ENCODE measurements at places on chromosomes 2 and 18.

GRCh38 chr18:7062236-7062635, 55.4 kb downstream of the LAMA1 start:
- DNase-seq = no peak

DNA sequence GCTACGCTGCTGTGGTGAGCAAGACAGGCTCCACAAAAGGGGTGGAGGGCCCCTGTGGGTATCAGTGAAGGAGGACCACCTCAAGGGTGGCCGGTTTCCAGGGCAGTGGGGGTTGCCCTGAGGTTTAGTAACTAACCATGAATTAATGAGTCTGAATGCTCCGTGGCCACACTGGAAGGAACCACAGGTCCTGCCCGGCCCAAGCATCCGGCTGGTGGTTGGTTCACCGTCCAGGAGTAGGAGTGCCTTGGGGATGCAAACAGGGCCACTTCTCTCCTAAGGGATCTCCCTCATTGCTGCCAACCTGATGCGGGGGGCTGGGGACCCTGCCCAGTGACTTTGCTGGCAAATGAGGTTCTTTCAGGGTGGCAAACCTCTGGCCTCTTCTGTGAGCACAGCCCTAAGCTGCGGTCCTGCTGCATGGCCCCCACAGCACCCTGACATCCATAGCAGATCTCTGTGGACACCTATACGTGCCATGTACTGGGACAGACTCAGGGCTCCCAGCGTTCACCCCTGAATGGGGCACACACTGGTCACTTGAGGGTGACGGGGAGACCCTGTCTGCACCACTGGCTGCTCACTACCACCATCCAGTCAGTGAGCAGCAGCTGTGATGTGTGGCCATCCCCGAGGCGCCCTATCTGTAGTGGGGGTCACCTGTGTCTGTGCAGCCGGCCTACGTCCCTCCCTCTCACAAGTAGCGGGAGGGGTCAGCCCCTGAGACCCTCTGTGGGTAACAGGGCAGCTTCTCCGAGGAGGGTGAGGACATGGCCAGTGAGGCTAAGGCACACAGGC, 41.6 kb downstream of the HS6ST1 start:
- DNase-seq = no peak

GRCh38 chr2:21438949-21439348, 315.2 kb downstream of the TDRD15 start:
- no peak for DNase-seq

GRCh38 chr2:141610564-141611175, 520.1 kb downstream of the LRP1B start:
- DNase-seq = no peak

DNA sequence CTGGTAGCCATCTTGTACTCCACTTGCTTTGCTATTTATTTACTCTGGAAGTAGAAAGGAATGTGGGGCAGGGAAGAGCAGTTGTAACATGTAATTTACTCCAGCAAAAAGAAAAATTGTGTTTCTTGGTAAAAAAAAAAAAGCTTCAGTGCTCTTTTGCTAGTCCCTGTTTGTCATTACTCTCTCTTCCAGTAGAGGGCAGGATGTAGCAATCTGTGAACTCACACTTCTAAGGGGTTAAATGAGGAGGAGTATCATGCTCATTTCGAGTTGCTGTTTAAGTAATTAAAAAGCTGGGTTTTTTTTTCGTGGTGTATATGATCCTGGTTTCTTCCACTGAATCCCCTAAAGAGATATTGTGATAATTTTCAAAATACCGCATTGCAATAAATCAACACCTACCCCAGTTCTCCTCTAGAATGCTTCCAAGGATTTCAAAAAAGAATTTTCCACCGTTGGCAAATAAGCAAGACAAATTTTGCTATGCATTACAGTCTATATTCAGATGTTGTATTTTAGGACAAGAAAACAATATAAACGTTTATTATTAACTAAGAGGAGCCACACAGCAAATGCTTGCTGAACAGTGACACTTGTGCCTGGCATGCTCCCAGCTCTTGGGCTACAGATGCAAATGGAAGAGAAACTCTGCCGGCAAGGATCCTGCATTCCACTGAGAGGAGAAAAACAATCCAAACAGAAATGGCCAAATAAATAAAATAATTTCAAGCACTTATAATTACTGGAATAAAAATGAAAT, 261.6 kb downstream of the ASXL3 start:
- no peak for DNase-seq

DNA sequence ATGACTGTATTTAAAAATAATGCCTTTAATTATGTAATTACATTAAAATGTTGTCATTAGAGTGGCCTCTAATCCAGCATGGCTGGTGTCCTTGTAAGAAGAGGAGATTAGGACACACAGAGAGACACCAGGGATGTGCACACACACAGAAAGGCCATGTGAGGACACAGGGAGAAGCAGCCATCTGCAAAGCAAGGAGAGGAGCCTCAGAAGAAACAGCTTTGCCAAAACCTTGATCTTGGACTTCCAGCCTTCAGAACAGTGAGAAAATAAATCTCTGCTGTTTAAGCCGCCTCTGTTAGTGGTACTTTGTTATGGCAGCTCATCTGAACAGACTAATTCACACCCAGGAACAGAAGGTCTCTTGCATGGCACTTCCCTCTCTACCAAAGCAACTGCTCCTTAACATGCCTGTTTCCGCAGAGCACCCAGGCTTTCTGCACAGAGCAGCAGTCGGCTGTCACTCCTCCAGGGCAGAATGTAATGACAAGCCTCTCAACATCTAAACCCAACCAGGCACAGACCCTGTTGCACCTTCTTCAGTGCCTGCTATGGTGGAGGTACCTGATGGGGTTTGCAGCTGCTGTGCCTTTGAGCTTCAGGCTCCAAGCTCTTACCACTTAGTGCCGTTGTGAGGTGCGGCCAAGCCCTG, 377.7 kb downstream of the TDRD15 start:
- DNase-seq = no peak

DNA sequence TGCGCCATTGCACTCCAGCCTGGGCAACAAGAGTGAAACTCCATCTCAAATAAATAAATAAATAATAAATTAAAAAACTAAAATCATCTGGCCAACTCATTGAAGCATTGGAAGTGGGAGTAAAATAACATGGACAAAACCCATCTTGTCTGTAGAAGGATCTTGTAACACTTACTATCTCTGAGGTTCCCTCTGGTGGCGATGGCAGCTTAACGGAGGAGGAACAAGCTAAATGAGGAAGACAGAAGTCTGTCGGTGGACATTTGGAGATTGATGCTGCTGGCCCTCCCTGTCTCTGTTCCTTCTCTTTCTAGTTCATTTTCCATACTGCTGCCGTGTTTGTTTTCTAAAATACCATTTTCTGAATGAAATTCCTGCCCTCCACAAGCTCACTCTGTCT, 43.4 kb downstream of the ZCCHC2 start:
- DNase-seq = no peak

GRCh38 chr18:44927127-44927849, 246.6 kb downstream of the SETBP1 start:
- DNase-seq = no peak

GRCh38 chr2:161004379-161004778, 155.8 kb upstream of the TANK start:
- DNase-seq = no peak

- DNase-seq = no peak
Observed at GRCh38 chr2:152075461-152076050, 23.3 kb downstream of the CACNB4 start.

DNA sequence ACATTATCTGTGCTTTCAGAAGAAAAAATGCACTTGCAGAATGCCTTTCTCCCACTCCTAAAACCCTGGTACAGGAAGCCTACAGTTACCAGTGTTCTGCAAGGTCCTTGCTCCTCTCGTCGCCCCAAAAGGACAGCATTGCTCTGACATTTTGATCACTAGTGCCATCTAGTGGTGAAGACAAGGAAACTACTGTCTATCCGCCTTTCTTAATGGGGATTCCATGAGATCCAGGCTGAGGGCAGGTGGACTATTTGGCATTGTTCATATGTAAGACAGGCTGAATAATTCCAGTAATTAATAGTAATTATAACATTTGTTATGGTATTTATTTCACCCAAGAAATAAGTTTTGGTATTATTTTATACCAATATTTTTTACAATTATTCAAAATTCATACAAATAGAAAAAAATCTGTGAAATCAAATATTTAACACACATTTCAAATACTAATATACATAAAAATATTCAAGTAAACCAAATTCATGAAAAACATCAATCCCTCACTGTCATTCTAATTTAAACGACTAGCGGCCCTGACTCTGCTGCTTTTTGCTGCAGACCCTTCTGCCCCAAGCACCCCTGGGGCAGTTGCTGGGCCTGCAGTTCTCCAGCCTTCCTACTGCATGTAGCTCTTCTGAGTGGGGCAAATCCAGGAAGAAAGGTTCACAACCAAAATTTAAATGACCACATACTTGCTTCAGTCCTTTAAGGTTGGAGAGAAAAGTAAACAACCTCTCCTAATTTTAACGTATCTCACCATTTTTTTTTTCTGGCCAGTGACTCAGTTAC, 19.0 kb downstream of the TPGS2 start:
- no peak for DNase-seq

DNA sequence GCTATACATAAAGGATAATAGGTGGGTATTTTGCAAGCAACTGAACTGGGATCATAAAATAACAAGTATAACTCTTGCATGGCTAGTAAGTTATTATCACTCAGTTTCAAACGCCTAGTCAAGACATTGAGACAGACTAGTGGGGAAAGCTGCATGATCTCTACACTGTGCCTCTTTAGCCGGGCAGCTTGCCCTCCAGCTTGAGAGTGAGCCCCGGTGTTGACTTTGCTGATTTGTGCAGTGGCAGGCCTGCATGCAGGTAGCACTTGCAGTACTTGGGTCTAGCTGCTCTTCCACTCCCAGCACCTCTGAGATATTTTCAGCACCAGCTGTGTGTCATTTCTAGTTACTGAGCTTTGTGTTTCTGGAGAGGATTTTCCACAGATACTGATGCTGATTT, 118.8 kb upstream of the DAPL1 start:
- DNase-seq = no peak

DNA sequence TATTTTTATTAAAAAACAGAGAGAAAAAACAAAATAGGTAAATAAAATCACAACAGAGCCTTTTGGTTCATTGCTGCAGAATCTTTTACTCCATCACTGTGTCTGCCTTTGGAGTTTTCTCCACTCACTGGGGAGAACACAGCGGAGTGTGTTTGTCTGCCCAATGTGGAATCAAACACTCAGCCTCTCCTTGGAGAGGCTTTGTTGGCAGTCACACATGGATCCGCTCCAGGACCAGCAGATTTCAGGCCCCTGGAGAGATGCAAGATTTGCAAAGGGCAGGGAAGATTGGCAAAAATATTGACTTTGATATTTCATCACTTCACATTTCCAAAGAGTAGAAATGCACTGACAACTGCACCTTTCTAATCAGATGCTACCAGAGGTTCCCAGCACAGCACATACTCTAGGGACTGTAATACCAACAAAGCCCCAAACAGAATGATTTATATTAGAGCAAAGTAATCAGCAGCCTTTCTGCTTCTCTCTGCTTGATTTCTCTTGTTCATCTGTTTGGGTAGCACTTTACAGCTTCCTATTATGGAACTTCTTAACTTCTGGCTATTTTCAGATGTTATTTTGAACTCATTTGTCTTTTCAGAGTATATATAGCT, 1898.8 kb upstream of the PIK3C3 start:
- DNase-seq = no peak

GRCh38 chr2:85796341-85797262, 42.8 kb downstream of the ATOH8 start:
- no peak for DNase-seq

GRCh38 chr18:79625195-79625923, 54.2 kb upstream of the CTDP1 start:
- no peak for DNase-seq

DNA sequence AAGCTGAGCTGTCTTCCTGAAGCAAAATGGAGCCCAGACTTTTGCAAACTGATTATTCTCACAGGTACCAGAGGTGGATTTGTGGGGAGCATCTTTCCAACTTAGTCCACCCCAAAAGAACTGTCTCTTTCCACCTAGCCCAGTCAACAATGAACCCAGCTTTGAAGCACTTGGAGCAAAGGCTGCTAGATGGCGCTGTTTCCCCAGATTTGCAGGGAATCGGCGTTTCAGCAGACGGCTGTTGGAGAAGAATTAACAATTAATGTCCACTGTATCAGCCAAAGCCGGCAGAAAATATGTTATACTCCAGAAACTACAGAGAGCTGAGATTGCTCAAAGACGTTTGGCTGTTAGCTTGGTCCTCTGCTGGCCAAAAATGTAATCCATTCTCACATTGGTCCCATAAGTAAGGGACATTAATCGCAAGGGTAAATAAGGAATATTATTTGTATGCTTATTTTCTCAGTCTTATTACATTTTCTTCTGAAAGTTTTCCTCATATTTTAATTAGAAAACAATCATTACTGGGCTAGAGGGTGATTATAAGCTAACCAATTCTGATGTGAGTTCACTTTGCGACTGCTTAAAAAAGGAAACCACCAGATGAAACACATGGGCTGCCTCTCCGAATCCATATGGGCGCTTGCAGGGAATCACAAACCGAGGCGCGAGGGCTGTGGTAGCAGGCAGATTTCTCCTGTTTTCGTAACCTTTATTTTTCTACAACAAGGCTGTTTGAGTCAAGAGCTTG, 423.8 kb upstream of the MEX3C start:
- peak; percentile 9 for DNase-seq

DNA sequence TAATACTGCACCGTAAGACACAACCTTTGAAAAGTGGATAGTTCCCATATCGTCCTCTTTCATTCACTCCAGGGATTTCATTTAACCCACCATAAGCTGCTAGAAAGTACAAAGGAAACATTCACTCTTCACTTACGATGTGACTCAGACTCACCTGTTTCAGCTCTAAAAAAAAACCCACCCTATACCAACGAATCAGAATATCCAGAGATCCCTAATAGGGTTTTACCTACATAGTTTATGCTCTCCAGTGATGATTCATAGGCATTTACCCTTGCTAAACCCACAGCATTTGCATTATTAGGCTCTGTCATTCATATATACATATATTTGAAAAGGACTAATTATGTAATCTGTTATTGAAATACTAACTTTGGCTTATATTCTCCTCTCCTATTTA, 60.2 kb downstream of the PRPF40A start:
- no peak for DNase-seq

DNA sequence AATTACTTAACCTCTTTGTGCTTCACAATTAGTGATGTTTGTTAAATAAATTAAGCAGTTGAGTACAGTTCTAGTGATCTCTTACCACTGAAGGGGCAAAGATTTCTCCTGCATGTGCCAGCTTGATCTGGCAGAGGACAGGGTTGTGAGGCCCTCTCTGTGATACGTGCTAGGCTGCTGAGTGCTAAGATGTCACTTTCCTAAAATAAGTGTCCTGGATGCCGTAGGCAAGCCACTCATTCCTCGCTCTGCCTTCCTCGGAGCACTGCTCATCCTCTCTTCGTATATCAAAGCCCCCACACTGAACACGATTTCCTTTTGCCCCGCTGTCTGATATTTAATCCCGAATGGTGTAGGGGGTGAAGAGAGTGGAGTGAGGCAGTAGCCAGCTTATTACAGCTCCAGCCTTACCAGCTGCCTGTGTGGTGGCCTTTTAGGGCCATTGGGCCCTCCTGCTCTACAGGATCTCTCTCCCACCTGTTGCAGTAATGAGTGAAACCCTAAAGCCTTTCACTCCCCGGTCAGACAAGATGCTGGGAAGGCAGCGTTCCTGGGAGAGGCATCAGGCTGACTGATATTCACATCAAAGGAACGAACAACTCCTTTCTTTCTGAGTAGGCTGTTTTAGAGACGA, 40.5 kb downstream of the PTPRM start:
- DNase-seq = no peak

- DNase-seq = no peak
Observed at GRCh38 chr2:224927646-224928173, 114.6 kb downstream of the DOCK10 start.
